Ecto neural progenitor cell (in vitro differentiated cells): ENCODE measurements at places on chromosomes 11 and 22.

GRCh38 chr11:15621565-15621964, 506.8 kb downstream of the INSC start:
- DNase-seq = no peak

DNA sequence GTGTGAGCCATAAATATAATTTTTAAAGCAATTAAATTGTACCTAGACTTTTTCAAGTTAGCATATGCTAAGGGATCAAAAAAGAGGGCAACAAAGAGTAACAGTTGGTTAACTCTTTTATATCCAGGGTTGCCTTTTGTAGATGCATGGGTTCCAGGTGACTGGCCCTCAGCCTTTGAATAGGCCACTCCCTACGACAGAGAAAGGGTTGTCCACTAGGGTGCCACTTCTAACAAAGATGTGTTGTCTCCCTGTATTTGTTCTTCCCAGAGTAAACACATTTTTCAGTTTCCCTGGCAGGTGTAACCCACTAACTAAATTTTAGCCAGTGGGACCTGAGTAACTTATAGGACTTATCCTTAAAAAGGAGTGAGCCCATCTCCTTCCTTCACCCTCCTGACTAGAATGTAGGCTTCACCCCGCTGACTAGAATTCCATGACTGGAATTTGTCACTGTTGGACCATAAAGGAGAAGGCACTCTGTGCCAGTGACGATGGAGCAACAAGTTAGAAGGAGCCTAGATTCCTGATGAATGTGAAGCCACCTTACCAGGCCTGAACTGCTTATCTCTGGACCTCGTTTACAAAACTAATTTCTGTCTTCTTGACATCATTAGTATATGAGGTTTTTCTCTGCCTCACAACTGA, 16.6 kb downstream of the TUG1 start:
- DNase-seq = no peak

- DNase-seq = no peak
Observed at GRCh38 chr11:125270711-125271110, 106.2 kb downstream of the PKNOX2 start.

GRCh38 chr11:131066551-131066950, 150.3 kb upstream of the SNX19 start:
- no peak for DNase-seq

- no peak for DNase-seq
Observed at GRCh38 chr22:43001271-43002201, 13.4 kb downstream of the PACSIN2 start.

- peak; percentile 40 for DNase-seq
Observed at GRCh38 chr22:49289822-49290679, 537.6 kb downstream of the BRD1 start.

GRCh38 chr11:111933872-111934271, 3.3 kb upstream of the DIXDC1 start:
- no peak for DNase-seq
